ENCODE measurements at places on chromosomes 7 and 10. TPM values are rescaled to one million over a fixed set of nuclear protein-coding genes. Genes with fewer than 3 reads are reported as not detected.

The INSYN2A gene
- under 0.01 TPM for total RNA-seq

The OPN4 gene
- not detected for total RNA-seq

The ENO4 gene
- total RNA-seq = not detected

The HKDC1 gene
- total RNA-seq = not detected

The RAPGEF5 gene
- total RNA-seq = 29.7 TPM

The LLCFC1 gene
- not detected for total RNA-seq

The AKR1C1 gene
- total RNA-seq = 9.9 TPM

The FLNC gene
- total RNA-seq = 611 TPM

The ZC3HAV1L gene
- total RNA-seq = 16.7 TPM

The USP6NL gene
- 4.7 TPM for total RNA-seq

The COX19 gene
- 12.0 TPM for total RNA-seq

The LIPM gene
- total RNA-seq = under 0.01 TPM

The MRLN gene
- total RNA-seq = 156 TPM

The NUTM2A gene
- 1.0 TPM for total RNA-seq

The UBTD1 gene
- total RNA-seq = 8.4 TPM

The ANKRD1 gene
- total RNA-seq = 14.1 TPM

The CTAGE8 gene
- total RNA-seq = not detected

The OLAH gene
- 1.0 TPM for total RNA-seq

The PDZD7 gene
- total RNA-seq = 1.0 TPM

The ASZ1 gene
- total RNA-seq = not detected

The PON3 gene
- 5.2 TPM for total RNA-seq

The CYP26C1 gene
- total RNA-seq = not detected

The IGF2BP3 gene
- total RNA-seq = 59.0 TPM

The SPDYE6 gene
- not detected for total RNA-seq

The CRYGN gene
- not detected for total RNA-seq

The OR2A5 gene
- total RNA-seq = not detected

The HOXA9 gene
- 7.8 TPM for total RNA-seq

The WASHC2C gene
- total RNA-seq = 16.2 TPM

The CHAT gene
- not detected for total RNA-seq

Measured in skeletal muscle tissue (tissue), 5 donors.